Left lobe of liver (tissue), 2 donors: ENCODE measurements at places on chromosomes 1 and 21. TPM values are rescaled to one million over a fixed set of nuclear protein-coding genes. Genes with fewer than 3 reads are reported as not detected.

Gene HSPB7
- 1.2 TPM for total RNA-seq

Gene RNU1-4
- total RNA-seq: 1,159 TPM

DNA sequence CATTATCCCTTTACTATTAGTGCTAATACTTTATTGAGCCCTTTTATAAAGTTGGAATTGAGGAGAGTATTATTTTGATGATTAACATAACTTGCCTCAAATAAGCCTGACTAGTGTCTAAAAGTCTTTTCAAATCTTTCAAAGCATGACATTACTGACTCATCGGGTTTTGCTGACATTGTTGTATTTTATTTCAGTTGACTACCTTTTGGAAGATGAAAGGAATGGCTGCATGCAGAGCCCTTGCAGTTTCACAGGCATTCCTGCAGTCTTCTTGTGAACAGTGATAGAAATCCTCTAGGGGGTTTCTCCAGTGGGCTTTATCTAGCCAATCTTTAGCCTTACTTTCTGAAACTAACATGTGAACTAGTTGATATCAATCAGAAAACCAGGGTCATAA, 43.0 kb upstream of the TMEM61 start:
- DNase-seq: no peak

Gene TNFRSF8
- total RNA-seq: 0.18 TPM

GRCh38 chr1:181104790-181105133, 16.3 kb downstream of the IER5 start:
- no peak for DNase-seq

Gene GPR52
- total RNA-seq: 1.0 TPM

Gene C1orf56
- 4.3 TPM for total RNA-seq

DNA sequence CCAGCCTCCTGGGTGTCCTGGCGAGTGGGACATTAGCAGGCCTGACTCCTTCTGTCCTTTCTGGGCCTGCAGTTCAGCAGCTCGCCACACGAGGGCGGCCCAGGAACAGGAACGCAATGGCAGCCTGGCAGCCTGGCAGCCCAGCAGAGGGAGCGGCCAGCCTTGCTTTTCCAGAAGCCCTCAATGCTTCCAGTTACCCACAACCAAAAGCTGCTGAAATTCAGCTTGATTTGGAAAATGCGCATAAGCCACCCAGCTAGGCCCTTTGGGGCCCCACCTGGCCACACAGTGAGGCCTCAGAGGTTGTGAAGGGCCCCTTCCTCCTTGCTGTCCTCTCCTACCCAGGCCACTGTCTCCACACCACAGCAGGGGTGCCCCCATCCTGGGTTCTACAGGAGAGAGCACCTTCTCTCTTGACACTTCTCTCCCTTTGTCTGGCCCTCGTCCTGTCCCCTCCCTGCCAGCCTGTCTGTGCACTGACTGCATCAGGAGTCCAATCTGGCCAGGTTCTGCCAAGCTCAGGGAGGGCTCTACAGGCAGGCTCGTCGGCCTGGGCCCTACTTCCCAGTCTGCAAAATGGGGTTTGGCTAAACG, 103.4 kb upstream of the VAMP3 start:
- peak; percentile 89 for DNase-seq

Gene FAM229A
- 10.0 TPM for total RNA-seq

Gene DNALI1
- total RNA-seq: 6.8 TPM
